ENCODE measurements at places on chromosomes 1 and 21.

DNA sequence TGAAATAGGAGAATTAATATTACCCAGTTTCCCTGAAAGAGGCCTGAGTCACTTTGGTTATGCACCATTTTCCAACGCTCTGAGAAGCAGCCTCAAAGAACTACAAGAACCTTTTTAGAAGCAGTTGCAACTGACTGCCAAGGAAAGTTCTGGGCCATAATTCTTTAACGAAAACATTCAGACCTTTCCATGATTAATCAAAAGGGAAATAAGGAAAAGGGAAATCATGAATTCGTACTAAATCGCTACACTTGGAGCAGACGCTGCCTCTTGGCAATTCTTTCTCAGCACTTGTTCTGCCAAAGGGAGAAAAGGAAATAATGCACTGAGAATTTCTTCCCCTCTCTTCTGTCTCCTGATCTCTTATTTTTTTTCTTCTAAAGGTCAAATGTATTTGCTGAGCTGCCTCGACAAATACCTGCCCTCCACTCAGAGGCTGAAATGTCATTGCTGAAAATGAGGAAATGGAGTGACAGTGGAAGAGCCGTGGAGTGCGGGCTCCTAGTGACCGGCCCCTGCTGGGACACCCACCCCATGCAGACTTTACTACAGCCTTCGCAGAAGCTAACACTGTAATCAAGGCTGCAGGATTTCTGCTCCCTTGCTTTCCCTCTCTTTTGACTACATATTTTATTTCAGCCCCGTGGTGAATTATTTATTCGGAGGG, 67.9 kb upstream of the GALNT2 start:
- no peak for DNase-seq

GRCh38 chr21:15094706-15095105, 29.9 kb upstream of the NRIP1 start:
- DNase-seq, result no peak

GRCh38 chr1:195899762-195900352, 708.4 kb downstream of the KCNT2 start:
- DNase-seq, result no peak

DNA sequence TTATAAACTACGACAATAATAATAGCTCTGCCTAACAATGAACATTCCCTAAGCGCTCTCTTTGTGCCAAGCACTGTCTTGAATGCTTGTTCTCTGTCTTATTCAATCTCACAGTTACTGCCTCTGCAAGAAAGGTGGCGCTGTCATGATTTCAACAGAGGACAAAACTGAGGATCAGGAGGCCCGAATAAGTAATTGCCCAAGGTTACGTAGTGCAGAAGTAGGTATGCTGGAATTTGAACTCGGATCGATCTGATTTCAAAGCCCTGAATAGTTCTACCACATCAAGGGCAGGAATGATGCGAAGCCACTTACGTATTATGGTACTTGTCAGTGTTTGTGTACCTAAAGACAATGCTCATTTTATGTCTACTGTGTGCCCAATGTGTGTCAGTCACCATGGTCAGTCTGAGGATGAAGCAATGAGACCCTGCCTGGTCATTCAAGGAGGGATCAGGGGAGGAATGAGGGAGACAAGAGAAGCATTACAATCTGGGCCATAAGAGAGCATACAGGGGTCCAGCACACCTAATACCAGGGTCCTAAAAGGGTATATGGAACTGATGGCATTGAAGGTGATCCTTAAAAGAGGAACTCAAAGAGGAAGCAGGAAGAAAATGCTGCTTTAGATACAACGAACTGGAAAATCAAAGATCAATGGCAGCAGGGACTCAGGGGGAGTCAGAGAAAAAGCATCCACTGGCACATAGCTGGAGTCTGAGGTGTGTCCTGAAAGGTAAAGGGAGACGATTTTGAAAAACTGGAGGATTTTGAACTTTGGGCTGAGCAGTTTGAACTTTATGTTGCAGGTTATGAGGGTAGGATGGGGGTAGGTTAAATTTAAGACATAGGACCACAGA, 389.2 kb downstream of the PLPP3 start:
- no peak for DNase-seq

GRCh38 chr1:115643225-115643624, 1.5 kb downstream of the VANGL1 start:
- DNase-seq, result no peak

- no peak for DNase-seq
These were observed 71.2 kb upstream of the RUNX3 start for GRCh38 chr1:25001125-25001915.

DNA sequence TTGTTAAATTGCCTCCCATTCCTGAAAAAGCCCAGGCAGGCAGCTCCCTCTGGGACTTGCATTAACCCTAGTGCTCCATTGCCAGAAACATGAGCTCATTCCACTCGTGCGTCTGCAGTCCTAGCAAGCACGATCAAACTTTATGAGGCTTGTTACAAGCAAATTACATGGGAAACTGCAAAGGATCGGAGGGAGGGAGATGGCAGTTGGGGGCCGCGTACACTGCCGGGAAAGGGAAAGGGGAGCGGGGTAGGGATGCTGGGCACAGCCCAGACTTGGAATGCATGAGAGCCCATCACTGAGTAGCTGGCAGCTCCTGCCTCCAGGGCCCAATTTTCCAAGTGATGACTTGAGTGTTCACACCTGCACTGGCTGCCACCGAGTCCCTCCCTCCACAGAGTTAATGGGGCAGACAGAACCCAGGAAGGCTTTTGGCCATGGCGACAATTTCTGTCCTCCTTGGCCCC, 169.9 kb downstream of the BRINP2 start:
- DNase-seq, result no peak

- no peak for DNase-seq
These were observed 32.4 kb downstream of the PIK3C2B start for GRCh38 chr1:204462229-204462561.

DNA sequence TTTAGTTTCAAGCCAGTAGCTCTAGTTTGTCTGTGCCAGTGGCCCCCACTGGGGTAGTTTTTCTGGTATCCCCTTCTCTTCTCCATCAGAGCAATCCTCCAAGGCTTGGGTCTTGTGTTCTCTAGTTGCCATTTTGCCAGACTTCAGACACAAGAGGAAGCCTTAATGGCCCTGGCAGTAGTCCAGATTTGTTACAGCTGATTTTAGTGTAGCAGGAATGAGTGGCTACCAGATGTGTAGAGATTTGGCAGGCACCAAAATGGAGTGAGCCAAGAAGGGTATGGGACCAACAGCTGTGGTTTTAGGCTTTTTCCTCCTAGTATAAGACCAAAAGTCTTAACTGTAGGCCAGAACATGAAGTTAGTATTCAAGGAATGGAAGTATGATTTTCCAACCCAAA, 56.8 kb downstream of the ACP6 start:
- no peak for DNase-seq

- no peak for DNase-seq
These were observed 3.7 kb upstream of the RHEX start for GRCh38 chr1:206049293-206049692.

- DNase-seq, result no peak
These were observed 1.4 kb upstream of the KRTAP10-4 start for GRCh38 chr21:44571844-44572782.

- no peak for DNase-seq
These were observed 124.5 kb downstream of the CRB1 start for GRCh38 chr1:197392541-197392940.

GRCh38 chr21:40678681-40679284, 168.2 kb downstream of the DSCAM start:
- no peak for DNase-seq

DNA sequence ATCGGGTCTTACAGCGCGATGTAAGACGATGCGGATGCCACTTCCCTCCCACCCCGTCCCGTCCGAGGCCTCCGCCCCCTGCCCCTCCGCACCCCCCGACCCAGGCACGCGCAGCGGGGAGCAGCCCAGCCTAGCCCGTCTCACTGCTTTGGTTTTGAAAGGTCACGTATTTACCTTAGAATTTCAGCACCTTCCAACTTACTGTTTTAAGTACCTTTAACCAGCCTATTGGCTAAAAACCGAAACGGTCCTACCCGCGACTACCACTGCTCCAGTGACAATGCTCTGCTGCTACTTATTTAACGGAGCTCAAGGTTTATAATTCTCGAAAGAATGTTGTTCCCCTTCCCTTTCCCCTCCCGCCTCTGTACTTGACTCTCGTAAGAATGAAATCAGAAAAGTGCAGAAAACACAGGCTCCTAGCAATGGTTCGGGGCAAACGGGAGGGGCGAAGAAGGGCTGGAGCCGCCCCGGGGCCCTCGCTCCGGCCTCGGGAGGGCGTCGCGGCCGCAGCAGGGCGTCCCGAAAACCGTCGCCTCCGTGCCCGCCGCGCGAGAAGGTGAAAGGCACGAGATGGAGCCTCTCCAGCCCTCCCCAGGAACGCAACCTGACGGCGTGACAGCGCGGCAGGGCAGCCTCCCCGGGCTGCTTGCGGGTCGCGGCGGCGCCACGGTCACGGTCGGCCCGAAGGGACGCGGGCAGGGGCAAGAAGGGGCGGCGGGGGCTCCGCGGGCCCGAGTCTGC, 667 bp downstream of the TMEM50B start:
- DNase-seq, result no peak

DNA sequence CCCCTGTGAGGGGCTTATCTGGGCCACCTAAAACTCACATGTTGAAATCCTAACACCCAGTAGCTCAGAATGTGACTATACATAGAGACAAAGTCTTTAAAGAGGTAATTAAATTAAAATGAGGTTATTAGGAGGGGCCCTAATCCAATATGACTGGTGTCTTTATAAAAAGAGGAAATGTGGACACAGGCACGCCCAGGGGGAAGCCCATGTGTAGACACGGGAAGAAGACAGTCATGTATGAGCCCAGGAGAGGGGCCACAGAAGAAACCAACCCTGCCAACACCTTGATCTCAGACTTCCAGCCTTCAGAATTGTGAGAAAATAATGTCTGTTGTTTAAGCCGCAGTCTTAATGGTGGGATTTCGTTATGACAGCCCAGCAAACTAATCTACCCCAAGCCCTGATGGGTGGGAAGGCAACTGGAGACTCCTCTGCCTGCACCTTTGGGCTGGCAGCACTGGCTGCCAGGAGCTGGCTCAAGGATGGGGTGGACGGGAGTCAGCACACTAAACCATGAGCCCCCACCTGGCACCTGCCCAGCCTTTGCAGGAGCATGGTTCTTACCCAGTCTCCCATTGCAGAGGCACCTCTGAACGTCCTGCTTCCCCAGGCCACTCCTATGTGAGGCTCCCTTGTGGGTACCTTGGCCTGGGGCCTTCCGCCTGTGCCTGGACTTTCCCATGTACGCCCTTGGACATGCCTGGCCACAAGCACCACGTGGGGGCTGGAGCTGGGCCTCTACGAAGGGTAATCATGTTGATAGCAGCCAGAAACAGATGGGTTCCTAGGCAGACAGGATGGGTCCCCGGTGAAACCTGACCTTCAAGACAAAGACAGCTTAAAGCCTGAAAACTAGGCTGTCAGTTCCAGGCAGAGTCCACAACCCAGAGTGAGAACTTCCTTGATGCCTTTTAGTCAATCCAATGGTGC, 57.1 kb upstream of the DMRTB1 start:
- DNase-seq, result no peak
